Activated CD8-positive, alpha-beta memory T cell treated with anti-CD3 and anti-CD28 coated beads for 1 hour (primary cell): ENCODE measurements at places on chromosomes 4 and X.
A peak's percentile ranks its signal among the peaks of the same experiment; 100 is the strongest.

DNA sequence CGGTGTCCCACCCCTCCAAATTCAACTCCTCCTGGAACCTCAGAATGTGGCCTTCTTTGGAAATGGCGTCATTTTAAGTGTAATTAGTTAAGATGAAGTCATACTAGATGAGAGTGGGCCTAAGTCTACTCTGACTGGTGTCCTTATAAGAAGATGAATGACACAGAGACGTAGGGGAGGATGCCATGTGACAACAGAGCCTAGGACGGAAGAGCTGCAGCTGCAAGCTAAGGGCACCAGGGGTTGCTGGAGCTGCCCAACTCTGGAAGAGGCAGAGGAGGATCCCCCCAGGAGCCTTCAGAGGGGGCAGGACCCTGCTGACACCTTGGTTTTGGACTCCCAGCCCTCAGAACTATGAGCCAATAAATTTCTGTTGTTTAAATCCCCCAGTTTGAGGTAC lies 115.1 kb downstream of the STK32B start:
- DNase-seq: no peak

DNA sequence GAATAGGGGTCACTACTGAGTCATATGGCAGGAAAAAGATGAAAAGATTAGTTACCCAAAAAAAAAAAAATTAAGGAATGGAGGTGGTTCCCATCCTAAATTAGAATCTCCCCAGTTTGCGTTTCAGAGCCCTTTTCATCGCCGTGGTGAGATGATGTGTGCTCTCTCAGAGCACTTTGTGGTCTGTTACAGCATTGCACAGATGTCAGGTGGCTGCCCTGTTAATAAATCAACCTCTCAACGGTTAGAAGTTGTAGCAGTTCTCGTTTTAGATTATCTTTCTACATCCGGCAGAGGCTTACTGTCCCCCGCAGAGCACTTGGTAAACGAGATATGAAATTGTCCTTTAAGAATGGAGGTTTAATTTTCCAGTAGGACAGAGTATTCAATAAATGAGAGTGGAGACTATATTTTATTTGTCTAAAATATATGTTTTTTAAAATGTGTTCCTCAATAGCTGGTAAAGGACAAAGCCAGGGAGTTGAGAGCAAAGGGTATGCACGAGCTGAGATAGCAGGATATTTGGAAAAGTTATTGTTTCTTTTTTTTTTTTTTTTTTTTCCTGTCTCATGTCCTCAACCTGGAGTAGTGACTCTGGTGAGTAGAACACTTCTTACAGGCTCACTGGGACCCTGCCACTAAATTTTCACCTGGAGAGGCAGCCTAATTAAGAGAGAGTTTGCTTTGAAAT lies 26.9 kb downstream of the AFF1 start:
- DNase-seq: no peak

GRCh38 chrX:154051201-154051810 lies 31.6 kb upstream of the IRAK1 start:
- peak; percentile 47 for DNase-seq

- DNase-seq: no peak
These were observed 36.5 kb upstream of the PPM1K start for GRCh38 chr4:88320780-88321373.

GRCh38 chr4:147163311-147163710 lies 217.6 kb upstream of the TTC29 start:
- no peak for DNase-seq

DNA sequence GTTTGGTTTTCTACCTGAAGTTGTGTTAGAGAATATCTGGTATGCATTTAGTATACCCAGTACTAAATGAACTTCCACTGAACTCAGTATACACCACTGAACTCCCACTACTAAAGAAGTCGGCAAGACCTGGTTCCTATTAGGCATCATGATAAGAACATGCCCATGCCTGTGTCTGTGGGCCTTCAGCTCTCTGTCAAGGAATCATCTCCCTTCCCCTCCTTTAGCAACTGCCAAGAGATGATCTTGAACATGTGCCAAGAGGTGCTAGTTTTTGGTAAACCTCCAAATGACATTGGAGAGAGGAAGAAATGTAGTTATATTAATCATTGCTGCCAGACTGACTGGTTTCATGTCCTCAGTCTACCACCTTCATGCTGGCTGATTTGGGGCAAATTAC lies 113.2 kb downstream of the ATP10D start:
- no peak for DNase-seq

GRCh38 chr4:185587427-185588161 lies 52.3 kb upstream of the PDLIM3 start:
- DNase-seq: peak; percentile 28

DNA sequence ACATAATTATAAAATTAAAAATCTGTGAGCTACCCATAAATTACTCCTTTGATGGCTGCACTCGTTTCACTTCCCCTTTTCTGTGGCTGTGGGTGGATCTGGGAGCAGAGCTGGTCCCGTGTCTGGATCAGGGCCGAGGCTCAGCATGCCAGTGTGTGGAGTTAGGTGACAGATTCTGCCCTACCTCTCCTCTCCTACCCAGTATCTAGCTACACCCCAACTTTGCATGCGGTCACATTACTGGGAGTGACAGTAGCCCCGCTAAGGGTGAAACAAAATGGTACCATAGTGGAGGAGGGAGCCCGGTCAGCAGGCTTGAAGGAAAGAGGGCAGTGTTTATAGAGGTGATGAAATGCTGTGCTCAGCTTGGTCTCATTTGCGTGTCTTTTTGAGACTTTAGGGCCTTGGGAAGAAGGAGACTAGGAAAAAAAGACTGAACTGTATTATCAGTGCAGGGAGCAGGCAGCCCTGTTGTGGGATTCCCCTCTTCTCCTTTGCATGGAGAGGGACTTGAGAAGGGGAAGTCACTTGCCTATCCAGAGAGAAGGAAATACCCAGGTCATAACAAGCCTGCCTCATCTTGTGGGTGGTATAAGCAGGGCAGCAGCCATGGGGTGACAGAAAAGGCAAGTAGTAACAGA lies 48.4 kb downstream of the ARHGAP10 start:
- no peak for DNase-seq

DNA sequence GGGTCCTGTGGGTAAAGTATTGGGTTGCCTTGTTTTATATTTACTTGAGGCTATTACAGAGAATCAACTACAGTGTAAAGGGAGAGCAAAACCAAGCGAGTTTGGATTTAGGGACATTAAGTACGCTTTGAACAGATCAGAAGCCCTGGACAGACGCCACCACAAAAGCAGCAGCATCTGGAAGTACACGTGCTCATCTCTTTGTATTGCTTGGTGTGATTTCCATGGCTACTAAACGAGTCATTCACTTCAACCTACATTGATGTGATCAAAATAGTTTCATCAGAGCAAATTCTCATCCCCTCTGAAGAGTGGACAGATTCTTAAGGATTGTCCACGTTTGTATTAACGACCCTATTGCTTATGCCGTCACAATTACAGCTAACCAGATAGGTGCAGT lies 85.1 kb downstream of the SORBS2 start:
- no peak for DNase-seq

GRCh38 chr4:5156682-5157081 lies 105.4 kb downstream of the STK32B start:
- no peak for DNase-seq

DNA sequence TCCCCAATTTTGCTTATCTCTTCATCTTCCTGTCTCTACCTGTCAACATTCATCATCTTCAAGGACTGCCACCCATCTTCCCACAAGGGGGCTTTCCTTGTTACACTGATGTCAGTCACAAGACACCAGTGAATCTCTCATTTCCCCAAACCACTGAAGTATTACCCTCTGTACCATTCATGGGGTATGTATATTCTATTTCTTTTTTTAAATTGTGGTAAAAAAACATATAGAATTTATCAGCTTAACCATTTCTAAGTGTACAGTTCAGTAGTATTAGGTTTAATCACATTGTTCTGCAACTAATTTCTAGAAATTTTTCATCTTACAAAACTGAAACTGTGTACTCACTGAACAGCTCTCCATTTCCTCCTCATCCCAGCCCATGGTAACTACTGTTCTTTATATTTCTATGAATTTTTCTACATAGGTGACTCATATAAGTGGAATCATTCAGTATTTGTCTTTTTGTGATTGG lies 98.6 kb downstream of the LARP7 start:
- no peak for DNase-seq

DNA sequence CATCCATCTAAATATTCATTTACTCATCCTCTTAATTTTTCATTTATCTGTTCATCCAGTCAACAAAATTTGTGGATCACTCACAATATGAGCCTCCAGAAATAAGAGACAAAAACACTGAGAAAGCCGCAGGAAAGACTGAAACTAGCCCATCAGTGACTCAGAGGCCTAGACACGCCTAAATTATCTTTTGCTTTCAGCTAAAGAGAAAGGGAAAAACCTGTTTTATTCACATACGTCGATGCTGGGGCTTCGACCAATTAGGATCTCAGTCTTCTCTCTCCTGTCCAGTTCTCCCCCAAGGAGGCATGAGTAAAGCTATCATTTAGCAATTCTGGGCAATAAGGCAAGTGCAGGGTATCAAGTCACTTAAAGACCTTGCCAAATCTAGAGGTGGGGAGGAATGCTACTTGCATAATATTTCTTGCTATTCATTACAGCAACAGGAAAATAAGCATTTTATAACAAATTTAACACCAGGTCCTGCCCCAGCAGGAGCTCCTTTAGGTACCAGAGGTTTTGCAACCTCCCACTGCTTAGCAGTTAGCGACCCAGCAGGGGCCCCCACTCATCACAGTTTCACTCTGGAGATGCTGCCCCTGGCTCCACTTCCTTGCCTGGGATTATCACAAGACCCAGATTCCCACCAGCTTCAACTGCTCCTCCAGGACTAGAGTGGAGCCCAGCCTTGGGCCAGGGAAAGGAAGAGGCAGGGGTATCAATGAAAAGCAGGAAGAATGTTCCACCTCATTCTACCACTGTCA lies 30.1 kb upstream of the TMEM154 start:
- no peak for DNase-seq

GRCh38 chr4:100593935-100594334 lies 76.1 kb upstream of the EMCN start:
- DNase-seq: no peak

- DNase-seq: no peak
These were observed 24.3 kb upstream of the TET2 start for GRCh38 chr4:105122350-105122749.

DNA sequence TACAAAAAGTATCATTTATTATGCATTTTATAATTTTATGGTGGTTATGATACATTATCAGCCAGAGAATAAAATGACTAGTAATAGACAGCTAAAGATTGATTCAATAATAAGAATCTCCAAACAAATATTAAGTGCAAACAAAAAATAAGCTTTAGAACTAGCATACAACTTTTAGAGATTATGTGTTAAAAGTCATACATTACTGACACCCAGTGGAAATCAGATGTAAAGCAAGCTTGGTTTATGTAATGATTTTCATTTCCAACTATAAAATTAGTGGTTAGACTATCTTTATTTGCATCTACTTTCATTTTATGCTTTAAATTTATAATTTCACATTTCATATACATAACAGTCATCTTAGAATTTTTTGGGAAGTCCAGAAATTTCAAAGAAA lies 57.7 kb downstream of the IL13RA2 start:
- DNase-seq: no peak

DNA sequence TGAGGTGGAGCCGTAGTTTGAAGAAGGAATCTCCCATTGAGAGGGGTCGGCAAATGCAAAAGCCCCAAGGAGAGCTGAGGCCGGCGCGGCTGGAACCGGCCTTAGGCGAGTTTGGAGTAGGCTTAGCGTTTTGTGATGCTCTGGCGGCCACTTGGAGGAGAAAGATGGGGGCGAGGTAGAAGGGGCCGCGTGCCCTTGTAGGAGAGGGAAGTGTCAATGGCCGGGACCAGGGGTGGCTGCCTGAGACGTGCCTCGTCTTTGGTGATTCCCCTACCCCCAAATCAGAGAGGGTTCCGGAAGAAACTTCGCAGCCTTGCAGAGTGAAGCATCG lies 11.7 kb downstream of the MSX1 start:
- DNase-seq: no peak

DNA sequence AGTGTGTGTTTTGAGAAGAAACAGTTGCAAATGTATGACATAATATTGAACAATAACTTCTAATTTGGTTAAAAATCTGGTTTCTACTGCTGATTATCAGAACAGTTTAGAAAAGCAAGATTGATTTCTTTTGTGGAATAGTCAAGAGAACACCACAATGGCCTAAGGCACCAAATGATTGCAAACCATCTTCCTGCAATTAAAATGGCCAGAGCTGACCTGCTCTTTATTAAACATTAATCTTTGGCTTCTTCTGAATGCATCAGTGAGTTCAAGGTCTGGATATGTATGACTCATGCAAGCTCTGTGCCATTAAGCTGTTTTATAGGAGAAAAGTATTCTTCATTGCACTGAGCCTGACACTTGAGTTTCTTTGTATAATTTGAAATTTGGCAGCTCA lies 107.8 kb upstream of the PDHA2 start:
- no peak for DNase-seq

- no peak for DNase-seq
These were observed 7.8 kb downstream of the FGA start for GRCh38 chr4:154582723-154583122.

- DNase-seq: no peak
These were observed 2.2 kb downstream of the ATP8A1 start for GRCh38 chr4:42654631-42655268.

DNA sequence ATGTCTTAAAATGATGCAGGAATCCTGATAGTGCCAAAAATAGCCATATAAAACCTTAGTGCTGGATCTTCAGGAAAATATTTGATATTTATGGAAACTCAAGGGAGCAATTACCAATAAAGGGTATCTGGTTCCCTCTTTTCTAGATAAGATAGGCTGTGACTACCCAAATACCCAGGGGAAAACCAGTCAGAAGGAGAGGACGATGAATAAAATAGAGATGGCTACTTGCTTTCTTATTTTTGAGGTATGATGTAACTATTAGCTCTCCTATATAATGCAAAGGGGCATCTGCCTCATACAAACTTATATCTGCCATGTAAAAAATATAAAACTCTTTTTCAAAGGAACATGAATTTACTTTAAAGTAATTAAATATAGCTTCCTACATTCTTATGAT lies 23.4 kb upstream of the COX18 start:
- no peak for DNase-seq

- DNase-seq: peak; percentile 50
These were observed 10.3 kb upstream of the AKAP17A start for GRCh38 chrX:1581132-1581531.

DNA sequence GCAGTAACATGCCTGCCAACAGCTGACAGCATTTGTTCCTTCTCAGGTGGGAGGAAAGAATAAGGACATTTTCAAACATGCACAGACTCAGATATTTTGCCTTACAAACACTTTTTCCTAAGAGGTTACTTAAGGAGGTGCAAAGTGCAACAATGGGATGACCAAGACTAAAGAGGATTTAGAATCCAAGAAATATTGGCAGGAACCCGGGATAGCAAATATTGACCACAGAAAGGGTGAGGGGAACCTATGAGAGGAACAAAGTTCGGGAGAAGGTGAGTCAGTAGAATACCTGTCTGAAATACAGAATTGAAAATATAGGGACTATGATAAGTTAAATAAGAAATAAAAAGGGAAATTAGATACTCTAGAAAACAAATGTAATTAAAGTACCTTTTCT lies 321.9 kb upstream of the EMCN start:
- DNase-seq: no peak

GRCh38 chrX:97860226-97860625 lies 976.5 kb downstream of the RPA4 start:
- DNase-seq: no peak

GRCh38 chrX:151239751-151240150 lies 63.4 kb downstream of the GPR50 start:
- DNase-seq: no peak
